ENCODE measurements at places on chromosomes 7 and 10.

DNA sequence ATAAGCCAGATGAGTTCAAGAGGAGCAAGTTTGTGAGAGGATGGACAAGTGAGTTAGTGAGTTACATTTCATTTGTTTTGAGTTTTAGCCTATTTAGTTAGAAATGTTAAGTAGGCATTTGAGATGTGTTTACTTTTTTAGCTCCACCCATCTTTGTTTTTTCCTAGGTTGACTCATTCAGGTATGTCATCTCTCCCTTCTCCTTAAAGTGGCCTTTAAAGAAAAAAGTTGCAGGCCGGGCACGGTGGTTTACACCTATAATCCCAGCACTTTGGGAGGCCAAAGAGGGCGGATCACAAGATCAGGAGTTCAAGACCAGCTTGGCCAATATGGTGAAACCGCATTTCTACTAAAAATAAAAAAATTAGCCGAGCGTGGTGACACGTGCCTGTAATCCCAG lies 71.2 kb downstream of the BMPR1A start:
- no peak for DNase-seq

DNA sequence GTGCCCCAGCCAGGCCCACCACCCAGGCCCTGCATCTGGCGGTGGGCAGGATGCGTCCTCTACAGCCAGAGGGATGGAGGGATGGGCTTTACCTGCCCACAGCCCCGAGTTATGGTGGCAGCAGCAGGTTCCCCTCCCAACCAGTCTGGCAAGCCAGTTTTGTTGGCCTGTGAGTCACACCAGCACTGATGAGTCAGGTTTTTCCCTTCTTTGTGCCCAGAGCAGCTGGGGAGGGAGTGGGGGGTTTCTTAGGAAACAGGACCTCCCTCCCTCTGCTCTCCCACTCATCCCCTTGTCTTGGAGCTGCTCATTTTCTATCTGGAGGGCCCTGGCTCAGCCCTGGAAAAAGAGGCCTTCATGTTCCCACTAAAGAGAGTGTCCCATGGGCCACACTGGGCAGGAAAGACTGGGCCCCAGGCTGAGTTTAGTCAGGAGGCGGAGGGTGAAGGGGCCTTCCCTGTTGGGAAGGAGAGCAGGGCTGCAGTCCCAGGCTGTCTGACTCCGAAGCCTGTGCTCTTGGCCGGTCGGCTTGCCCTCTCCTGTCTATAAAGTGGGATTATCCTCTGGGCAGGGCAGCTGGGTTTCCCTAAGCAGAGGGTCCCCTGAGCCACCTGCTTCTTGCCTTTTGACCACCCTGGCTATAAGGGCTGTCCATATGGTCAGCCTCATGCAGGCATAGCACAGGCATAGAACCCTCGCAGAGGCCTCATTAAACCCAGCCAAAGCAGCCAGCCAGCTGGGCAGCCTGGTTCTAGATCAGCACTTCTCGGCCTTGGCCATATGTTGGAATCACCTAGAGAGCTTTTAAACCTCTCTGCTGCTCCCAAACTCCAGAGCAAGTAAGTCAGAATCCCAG lies 30.2 kb upstream of the ANKRD2 start:
- DNase-seq: peak; percentile 60

GRCh38 chr7:139580435-139580834 lies 57.0 kb downstream of the CLEC2L start:
- DNase-seq: no peak

- DNase-seq: no peak
These were observed 24.1 kb downstream of the HIPK2 start for GRCh38 chr7:139753693-139754111.

DNA sequence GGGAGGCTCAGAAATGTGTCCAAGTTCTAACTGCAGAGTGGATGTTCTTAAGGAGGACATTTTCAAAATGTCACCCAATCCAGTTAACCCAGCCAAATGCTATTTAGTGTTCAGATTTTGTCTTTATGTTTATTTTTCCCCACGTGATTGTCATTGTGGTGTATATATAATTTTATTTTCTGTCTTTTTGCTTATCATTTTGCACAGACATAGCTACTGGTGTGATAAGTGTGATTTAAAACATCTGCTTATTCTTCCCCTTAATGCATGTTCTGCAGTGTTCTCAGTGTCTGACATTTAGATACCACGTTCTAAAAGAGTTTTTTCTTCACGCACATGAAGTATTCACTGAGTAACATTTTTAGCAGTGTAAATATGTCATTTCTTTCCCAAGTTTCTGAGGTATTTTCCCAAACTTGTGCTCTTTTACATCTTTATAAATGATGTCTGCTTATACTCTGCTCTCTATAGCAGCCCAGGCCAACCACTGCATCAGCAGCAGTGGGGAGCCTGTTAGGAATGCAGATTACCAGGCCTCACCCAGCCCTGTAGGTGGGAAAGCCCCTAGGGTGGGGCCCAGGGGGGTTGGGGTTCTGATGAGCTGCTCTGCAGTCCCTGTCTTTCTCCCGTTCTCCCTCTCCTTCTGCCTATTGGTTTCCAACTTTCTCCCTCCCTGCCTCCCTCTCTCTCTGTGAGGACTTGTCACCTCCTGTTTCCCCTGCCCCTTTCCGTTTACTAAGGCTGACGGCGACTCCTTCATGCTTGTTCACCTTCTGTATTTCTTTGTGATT lies 20.8 kb downstream of the ADCY1 start:
- DNase-seq: peak; percentile 25

DNA sequence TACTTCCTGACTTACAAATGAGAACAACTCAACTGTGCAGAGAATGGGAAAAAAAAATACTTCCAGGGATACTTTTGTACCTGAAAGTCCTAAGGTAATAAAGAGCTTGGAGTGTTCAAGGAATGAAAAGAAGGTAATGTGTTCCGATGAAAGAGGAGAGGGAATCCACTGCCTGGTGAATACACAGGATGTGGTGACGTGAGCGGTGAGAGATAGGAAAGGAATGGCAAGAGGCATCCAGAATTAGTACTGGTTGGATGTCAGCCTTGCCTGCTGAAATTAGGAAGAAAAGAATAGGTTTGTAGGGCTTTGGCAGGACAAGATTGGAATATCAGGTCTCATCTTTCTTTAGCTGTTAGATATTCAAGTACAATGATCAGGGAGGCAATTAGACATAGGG lies 347.7 kb downstream of the POM121L12 start:
- DNase-seq: no peak

DNA sequence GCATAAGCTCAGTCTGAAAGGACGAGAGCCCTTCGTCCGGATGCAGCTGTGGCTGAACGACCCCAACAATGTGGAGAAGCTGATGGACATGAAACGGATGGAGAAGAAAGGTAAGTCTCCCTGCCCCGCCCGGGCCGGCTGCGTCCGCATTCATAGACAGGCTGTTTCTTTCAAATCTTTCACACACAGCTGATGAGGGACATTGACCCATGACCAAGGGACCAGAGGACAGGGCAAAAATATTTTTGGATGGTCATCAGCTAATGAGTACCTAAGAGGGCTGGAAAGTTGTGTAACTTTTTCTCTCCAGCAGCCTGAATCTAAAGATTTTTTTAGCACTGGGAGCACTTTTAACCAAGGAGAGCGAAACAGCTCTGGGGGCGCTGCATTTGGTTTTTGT lies 52.5 kb upstream of the SH2B2 start:
- no peak for DNase-seq

DNA sequence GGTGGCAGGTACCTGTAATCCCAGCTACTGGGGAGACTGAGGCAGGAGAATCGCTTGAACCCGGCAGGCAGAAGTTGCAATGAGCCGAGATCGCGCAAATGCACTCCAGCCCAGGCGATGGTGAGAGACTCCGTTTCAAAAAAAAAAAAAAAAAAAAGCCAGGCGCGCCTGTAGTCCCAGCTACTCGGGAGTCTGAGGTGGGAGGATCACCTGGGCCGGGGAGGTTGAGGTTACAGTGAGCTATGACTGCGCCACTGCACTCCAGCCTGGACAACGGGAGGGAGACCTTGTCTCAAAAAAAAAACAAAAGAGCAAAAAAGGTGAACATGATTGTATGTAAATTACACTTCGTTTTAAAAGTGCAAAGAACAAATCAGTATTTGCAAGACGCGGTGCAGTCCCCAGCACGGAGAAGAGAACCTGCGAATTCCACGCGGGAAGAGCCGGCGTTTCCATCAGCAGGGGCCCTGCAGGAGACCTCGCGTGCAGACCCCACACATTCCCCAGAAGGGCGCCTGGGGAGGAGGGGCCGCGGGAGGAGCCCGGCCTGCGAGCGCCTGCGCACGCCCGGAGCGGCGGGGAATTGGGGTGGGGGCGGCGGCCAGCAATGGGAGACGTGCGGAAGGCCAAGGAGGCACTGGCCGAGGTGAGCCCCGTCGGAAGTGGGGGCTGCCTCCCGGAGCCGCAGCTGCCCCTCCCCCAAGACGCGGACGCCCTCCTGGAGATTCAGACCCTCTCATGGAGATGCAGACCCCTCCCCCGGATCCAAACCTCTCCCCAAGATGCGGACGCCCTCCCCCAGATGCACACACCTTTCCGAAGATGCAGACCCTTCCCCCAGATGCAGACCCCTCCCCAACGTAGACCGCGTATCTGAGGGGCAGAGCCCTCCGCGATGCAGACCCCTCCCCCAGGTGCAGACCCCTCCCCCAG lies 16.7 kb upstream of the SUN1 start:
- no peak for DNase-seq

DNA sequence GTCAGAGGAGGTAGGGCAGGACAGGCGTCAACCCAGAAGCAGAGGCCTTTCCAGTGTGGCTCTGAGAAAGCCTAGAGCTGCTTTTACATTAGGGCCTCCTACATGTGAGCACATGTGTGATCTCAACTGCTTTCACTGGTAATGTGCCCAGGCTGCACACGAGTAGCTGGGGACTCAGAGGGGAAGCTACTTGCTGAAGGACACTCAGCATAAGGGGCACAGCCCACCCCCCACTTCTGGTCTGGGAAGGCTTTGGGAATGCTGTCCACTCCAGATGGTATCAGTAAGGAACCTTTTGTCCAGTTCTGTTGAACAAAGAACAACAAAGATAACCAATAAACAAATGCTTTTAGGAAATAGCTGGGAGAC lies 18.9 kb downstream of the PRF1 start:
- no peak for DNase-seq

All from stimulated activated effector memory CD8-positive, alpha-beta T cell treated with anti-CD3 and anti-CD28 coated beads, Interleukin-12 subunit alpha, Interleukin-12 subunit beta, amount 100 ng/mL, for 72 hours (primary cell).